Stimulated activated CD8-positive, alpha-beta memory T cell treated with anti-CD3 and anti-CD28 coated beads, Interleukin-15, amount 100 ng/mL, for 1 hour (primary cell): ENCODE measurements at places on chromosomes 11 and 22.

DNA sequence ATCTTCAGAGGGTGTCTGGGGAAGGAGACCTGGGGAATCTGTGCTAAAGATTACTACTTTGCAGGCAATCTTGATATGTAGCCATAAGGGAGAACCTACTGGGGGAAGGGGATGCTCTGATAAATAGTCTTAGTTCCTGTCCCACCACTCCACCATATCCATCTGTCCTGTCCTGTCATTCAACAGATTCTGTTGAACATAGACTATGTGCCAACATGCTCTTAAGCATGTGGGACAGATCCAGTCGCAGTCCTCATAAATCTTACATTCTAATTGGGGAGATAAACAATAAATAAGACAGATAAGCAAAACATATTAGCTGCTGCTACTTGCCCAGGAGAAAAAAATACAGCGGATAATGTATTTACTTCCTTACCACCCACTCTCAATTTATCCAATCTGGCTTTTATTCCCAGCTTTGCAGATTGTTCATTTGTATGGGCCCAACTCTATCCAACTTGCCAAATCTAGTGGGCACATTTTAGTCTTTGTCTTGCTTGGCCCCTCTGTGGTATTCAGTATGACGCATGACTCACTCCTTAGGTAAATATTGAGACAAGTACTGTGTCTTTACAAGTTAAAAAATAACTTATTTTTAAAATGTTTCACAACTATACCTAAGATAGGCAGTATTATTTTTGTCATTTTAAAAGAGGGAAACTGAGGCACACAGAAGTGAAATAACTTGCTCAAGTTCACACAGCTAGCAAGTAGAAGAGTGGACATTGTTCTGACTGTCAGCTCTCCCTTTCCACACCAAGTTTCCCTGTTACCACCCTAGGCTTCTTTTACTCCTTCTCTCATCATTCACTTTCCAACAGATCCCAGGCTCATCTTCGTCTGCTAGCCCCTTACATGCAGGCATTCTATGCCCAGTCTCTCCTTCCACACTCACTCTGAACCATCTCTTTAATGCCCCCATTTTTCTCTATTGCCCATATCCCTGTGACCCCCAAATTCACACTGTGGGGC, 133.6 kb upstream of the SESN3 start:
- no peak for DNase-seq

DNA sequence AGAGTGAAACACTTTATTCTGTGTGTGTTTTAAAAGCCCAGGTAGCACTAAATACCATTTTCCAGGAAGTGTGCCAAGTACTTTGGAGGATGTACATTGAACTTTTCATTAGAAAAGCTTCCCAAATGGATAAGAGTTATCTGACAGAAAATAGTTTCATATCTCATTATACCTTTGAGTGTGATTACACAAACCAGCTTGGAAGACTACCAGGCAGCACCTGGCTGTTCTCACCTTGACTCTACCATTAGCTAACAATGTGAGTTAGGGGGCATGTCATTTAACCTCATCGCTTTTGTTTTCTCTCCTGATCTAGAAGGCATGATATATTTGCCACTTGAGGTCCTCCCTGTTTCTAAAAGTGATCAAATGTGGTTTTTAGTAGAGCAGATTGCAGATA, 50.2 kb downstream of the GRM5 start:
- no peak for DNase-seq

GRCh38 chr11:130106381-130106780, 36.7 kb downstream of the APLP2 start:
- no peak for DNase-seq

DNA sequence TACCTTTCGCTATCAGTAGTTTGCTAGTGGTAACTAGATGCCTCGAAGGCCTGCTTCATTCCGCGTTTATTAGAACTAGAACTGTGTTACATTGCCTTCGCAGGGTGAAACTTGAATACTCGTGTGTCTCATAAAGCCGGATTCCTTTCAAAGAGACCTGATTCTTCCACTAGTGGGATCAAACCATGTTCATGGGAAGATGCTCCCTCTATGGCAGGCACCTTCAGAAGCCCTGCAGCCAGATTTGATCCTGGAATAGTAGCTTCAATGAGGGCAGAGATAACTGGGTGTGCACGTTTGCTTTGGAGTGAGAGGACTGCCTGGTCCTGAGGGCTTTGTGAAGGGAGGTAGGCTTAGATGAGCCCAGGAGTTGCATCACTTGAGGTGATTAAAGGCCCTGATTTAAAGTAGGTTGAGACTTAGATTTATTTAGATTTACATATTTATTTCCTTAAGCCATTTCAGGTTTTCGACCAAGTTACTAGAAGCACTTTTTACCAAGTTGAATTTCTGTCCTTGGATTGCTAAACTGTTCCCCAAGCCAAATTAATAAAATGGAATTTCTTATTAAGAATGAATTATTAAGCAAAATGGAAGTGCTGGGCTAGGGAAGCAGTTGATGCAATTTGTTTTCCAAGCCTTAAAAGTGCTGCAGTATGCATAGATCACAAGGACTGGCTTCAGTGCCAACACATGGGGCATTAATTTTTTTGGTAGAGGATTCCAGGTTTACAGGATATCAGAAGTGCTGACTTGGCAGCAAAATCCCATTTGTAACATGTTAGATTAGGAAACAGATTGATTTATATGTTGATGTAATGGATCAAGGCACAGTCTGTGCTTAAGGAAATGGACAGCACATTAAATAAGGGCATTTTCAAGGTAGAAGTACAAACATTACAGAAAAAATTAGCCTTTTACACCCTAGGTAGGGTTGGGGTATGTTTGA, 32.9 kb downstream of the APLP2 start:
- no peak for DNase-seq

DNA sequence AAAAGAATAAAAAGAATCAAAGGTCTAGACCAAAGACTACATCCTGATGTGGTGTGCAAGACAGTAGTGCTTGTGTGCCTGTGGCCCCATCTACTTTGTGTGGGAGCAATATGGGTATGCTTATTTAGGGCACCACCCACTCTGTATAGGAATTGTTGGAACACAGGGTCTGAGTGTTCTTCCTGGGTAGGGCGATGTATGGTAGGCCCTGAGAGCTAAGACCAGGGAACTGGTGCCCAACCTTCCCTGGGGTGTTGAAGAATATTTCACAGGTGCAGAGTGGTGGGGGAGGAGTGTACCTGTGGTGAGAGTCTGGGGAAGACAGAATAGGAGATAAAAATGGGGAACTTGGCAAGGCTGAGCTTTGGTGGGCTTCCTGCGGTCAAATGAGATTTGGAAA, 41.9 kb downstream of the MICAL2 start:
- no peak for DNase-seq

- DNase-seq, result no peak
These were observed 1090.0 kb downstream of the BRD1 start for GRCh38 chr22:48737461-48738203.

DNA sequence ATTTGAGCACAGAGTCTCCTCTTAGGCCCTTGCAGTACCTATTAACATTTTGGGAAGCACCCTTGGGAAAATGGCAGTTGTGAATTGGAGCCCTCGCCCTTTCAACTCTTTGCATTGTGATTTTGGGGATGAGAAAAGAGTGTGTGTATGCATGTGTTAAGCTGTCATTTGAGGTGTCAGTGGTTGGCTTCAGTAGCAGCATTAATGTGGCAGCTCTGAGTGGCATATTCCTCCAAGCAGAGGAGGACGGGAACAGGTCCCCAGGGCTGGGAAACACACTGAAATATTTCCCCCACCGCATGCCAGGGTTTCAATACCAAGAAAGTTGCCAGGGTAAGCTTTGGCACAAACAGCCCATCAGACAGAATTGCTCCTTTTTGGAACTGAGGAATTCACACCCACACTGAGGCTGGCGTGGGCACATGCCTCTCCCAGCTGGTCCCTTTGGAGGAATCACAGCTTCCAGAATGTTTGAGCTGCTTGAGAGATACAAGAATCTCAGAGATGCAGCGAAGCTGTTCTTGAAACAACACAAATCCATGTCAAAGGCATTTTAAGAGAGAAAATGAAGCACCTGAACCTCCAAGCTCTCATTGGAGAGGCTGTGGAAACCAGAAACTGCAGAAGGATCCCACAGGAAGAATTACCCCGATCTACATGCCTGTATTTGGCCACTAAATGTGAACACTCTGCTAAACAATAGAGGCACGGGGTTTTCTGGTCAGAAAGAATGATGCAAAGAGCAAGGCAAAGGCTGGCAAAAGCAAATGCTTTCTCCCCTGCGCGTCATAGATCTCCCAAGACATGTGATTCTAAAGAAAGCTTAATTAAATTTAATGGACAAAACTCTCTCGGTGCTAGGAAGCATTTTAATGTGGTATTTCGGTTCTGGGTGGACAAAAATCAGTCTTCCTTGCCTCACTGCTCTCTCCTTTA, 67.2 kb upstream of the RCN1 start:
- no peak for DNase-seq

- DNase-seq, result no peak
These were observed 449.3 kb downstream of the OPCML start for GRCh38 chr11:133082841-133083488.

DNA sequence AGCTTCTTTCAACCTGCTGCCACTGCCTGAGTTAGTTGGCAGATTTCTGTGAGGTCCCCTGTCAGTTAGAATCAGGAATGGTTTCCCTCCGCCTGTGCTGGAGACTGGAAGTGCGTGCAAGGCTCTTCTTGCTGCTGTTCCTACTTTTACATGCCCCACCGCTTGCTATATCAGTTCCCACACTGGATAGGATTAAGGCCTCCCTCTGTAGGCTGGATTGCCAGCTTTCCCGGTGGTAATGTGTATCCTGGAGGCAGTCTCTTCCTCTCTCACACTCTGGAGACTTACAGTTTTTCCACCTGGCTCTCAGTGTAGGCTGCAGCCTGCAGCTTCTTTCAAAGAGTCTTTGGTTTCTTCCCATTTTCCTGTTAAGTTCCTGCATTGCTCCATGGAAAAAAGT, 66.5 kb downstream of the ARHGAP42 start:
- no peak for DNase-seq

GRCh38 chr22:47219789-47220188, 457.3 kb downstream of the TBC1D22A start:
- DNase-seq, result no peak

- no peak for DNase-seq
These were observed 37.6 kb downstream of the GAB4 start for GRCh38 chr22:16970446-16970845.

DNA sequence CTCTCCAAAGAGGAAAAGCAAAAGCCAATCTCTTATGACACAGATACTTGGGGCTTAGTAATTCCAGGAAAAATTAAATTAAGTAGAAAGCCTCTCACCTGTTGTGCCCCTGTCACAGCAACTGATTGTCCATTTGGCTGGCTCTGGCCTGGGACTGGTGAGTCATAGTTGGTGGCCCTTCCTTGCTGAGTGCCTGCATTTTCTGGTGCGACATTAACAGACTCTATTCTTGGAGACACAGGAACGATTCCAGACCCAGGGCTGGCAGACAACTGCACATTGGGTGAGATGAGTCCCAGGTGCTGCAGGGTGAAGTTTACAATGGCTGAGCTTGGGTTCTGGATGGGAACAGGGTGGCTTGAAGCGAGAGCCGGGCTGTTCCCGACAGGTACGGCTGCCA, 15.6 kb downstream of the E2F8 start:
- no peak for DNase-seq

DNA sequence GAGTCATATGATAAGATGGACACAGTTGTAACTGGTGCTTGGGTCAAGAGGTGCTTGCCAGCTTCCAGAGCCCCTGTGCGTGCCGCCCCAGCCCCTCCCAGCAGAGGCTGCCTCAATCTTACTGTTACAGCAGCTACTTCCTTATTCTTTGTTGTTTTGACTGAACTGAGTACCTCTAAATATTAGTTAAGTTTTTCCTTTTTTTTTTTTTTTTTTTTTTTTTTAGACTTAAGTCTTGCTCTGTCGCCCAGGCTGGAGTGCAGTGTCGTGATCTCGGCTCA, 8.8 kb downstream of the ZBED4 start:
- DNase-seq, result no peak

DNA sequence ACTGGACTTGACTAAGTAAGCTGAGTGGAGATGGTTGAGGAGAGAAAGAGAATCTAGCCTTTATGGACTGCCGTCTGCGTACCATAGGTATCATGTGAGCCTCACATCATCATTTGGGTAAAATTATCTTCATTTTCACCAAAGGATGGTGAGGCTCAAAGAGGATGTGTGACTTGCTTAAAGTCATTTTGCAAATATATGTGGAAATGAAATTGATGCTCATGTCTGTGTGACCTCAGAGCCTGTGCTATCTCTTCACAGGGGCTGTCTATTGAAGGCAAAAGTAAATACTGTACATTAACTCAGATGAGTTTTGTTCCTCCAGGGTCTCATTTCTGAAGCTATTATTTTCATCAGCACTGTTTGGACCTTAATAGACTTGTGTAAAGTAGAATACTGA, 83.3 kb upstream of the ALKBH3 start:
- no peak for DNase-seq

DNA sequence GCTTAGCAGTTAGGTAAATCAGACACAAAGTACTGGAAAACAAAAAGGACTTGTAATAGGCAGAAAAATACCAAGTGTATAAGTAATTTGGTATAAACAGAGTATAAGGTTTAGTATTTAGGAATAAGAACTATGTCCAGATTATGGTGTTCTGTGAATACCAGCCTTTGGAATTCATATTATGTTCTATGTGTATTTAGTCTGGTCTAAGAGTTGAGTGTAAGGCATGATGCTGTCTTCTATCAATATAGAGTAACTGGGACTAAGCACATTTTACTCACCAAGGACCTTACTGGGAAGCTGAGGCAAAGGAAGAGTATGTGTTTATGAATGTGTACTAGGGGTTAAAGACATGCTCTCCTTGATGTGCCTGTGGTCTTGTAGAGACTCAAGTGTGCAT, 9.5 kb downstream of the SDHD start:
- DNase-seq, result no peak

DNA sequence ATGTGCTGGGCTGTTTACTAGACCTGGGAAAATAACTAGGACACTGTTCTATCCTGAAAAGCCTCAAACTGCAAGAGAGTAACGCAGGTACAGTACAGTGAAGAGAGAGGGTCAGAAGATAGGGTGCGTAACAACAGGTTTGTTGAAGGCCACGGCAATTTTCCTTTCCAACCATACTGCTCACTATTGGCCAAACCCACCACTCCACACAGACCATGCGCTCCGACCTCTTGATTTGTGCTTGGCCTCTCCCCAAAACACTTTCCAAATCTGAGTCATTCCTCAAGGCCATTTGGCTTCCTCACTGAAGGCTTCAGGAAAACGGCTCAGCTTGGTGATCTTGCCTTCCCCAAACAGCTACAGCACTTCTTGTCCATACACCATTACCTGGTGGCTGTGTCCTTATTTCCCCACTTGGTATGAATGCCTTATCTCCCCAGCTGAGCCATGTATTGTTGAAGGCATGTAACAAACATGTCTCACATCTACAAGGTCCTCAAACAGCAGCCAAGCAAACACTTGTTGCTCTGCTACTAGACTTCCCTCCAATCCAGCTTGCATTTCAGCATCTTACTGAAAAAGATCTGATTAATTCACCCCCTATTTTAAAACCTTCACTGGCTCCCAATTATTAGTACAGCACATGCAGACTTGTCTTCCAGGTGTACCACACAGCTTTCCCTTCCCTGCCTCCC, 40.9 kb downstream of the TCF20 start:
- DNase-seq, result no peak

DNA sequence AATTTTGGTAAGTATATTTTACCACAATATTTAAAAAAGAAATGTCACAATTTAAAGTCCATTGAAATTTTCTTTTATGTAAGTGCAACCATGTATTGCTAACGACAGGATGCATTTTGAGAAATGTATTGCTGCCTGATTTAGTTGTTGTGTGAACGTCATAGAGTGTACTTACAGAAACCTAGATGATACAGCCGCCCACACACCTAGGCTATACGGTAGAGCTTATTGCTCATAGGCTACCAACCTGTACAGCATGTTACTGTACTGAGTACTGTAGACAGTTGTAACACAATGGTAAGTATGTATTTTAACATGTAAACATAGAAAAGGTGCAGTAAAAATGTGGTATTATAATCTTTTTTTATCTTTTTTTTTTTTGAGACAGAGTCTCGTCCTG, 48.1 kb downstream of the CBL start:
- no peak for DNase-seq
